Coronary artery (tissue), 2 donors: ENCODE measurements at places on chromosomes 12 and 14.
A peak's percentile ranks its signal among the peaks of the same experiment; 100 is the strongest.

GRCh38 chr14:51789114-51789513 is 71.3 kb upstream of the GNG2 start:
- DNase-seq: no peak

DNA sequence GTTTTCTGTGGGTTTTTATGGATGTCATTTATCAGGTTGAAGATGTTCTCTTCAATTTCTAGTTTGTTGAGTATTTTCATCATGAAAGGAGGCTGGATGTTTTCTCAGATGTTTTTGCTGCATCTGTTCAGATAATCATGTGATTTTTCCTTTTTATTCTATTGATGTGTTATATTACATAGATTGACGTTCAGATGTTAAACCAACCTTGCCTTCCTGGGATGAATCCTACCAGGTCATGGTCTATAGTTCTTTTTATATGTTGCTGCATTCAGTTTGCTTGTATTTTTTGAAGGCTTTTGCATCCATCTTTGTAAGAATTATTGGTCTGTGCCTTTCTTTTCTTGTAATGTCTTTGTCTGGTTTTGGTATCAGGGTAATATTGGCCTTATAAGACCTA is 43.9 kb upstream of the LYZ start:
- no peak for DNase-seq

DNA sequence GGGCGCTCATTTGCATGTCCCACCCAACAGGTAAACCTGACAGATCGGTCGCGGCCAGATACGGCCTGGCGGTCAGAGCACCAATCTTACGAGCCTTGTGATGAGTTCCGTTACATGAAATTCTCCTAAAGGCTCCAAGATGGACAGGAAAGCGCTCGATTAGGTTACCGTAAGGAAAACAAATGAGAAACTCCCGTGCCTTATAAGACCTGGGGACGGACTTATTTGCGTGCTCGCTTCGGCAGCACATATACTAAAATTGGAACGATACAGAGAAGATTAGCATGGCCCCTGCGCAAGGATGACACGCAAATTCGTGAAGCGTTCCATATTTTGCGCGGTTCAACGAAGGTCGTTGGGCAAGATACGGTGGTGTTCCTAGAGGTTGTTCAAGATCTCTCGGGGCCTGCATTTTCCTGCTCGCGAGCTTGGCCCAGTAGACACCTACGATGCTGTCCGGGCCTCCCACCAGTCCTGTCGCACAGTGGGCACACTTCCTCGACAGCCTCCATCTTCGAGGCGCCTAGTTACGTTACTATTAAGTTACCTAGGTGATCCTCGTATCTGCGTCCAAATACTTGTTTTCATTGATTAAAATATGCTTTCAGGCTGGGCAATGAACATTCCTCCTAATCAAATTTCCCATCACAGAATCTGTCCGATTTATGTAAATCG is at the start of gene RNU6-7:
Gene RNU6-7 (plus strand): TSS at position 230 of the 675 bp plus-strand sequence.
- DNase-seq: peak; percentile 73

DNA sequence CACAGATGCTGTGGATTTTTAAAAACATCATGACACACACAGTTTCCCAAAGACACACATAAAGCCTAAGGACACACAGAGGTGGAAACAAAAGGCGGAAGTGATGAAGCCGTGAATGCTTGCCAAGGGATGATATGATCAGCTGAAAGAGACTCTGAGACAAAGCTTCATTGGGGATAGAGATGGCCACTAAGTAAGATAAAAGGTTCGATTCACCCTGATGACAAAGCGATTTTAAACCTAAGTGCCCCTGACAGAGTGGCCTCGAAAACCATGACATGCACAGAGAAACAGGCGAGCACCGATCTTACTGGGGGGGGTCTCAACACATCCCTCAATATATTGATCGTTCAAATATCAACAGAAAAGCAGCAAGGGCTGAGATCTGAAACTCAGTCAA is 20.3 kb upstream of the EIF5 start:
- no peak for DNase-seq

GRCh38 chr12:82870771-82871377 is 184.2 kb downstream of the TMTC2 start:
- DNase-seq: no peak

DNA sequence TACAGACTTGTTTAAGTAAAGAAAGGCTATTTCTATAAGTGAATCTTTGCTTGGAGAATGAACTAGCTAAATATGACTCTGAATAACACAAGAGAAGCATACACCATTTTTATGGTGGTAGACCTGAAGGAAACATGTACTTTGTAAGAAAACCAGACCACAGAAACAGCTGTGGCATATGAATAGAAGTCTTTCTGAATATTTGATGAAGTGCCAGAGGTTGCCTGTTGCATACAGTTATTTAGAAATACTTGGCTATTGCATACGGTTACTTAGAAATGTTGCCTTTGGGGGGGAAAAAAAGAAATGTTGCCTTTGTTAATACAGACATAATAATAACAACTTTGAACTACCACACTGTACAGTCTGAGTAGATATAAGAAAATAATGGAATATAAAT is 16.8 kb upstream of the LEMD3 start:
- no peak for DNase-seq

DNA sequence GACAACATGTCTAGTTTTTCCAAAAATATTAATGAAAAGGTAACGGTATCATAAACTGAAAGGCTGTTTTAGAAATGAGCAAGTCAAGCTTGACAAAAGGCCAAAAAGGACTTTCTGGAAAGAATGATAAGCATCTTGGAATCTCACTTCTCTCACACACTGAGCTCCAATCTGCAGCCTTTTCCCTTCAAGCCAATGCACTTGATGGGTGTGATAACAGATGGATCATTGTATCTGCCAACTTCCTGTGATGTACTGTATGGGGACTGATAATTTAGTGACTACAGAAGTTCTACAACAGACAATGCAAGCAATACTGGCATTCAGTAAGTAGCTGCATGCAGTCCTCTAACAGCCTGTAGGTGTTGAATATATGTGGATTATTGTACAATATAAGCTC is 147.1 kb downstream of the MED13L start:
- DNase-seq: no peak

DNA sequence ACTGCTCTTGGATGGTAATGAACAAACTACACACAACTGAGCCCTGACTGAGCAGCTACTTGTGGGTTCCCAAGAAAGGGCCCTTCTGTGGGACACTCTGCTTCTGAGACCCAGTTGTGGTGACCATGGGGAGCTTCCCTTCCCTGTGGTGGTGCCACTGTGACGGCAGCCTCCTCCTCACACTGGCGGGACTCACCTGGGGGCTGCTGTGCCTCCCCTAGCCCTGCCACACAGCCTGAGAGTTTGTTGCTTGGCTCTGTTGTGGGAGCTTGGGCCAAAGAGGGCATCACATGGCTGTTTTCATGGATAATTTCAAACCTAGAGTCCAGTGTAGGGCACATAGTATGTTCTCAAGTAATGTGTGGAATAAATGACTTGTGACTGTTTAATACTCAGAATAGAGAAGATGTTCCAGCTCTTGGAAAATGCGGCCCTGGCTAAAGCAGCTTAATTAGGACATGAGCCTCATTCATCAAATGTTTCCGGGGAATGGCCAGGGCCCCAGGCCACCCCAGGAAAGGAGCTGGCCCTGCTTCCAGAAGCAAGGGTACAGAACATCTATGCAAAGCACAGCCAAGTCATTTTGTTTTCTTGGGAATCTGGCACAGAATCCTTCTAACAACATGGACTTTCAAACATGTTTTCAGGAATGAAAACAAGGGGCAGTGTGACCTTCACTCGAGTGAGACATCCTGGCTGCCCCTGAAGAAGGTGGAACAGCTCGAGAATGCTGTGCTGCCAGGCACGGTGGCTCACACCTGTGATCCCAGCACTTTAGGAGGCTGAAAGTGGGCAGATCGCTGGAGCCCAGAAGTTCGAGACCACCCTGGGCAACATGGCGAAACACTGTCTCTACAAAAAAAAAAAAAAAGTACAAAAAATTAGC is 21.2 kb downstream of the ZFYVE21 start:
- DNase-seq: no peak

GRCh38 chr12:120537856-120538220 is 3.7 kb downstream of the RNF10 start:
- no peak for DNase-seq

- no peak for DNase-seq
Observed at GRCh38 chr12:103495469-103496456, at the start of gene C12orf42. C12orf42 (minus strand) TSS chr12:103495968; CDS start chr12:103478426, 17,542 bp downstream.

DNA sequence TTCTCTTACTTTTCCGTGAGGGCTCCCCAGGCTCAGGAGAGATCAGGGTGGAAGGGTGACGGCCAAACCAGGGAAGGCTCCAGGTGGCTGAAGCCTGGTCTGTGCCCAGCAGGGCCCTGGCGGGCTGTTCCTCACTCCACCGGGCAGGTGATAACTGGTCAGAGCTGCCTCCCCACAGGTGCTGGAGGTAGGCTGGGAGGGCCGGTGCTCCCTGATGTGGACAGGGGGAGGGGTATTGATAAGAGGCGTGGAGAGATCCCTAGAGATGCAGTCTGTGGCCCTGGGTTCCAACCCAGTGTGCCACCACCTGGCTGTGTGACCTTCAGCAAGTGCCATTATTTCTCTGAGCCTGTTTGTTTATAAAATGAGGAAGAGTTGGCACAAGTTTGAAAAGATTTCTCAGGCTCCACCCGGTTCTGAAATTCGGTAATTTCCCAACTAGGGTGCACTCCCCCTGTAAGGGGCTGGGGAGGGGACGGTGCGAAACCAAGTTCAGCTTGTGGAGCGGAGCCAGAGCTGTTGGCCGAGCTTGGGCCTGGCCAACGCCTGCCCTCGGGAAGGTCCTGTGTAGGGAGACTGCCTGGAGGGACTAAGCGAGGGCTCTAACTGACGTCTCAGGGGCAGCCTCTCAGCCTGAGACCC is 1.0 kb upstream of the NR4A1 start:
- DNase-seq: peak; percentile 91

DNA sequence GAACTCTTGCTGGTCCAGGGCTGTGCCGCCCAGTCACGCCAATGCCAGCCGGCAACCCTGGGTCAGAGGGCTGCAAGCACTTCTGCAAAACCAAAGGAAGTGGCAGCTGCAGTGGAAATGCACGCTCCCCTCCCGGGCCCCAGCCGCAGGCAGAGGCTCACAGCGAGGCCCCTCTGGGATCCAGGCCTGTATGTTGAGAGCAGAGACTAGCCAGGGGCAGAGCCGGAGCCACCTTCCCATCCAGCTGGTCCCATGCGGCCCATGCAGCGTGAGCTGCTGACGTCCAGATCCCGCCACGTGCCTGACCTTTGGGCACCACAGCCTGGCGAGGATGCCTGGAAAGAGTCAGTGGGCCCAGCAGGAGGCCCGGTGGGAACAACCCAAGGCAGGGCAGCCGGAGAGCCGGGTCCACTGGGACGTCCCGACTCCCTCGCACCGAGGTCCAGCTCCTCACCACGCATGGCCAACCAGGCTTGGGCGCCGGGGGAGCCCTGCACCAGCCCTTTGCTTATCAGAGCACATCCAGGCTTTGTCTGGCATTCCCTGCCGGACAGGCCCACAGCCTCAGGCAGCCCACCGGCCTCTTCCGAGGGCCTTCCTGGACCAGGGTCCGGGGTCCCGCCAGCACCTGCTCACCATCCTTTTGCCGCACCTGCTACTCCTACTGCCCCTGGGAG is 4.3 kb downstream of the GPR132 start:
- no peak for DNase-seq

GRCh38 chr14:21072781-21073339 is 2.8 kb downstream of the ARHGEF40 start:
- no peak for DNase-seq

- no peak for DNase-seq
Observed at GRCh38 chr12:53989227-53990113, 4.5 kb downstream of the HOXC10 start.

- no peak for DNase-seq
Observed at GRCh38 chr14:23482823-23483148, 13.3 kb downstream of the NGDN start.

GRCh38 chr12:128974881-128975280 is 121.6 kb downstream of the GLT1D1 start:
- DNase-seq: no peak

DNA sequence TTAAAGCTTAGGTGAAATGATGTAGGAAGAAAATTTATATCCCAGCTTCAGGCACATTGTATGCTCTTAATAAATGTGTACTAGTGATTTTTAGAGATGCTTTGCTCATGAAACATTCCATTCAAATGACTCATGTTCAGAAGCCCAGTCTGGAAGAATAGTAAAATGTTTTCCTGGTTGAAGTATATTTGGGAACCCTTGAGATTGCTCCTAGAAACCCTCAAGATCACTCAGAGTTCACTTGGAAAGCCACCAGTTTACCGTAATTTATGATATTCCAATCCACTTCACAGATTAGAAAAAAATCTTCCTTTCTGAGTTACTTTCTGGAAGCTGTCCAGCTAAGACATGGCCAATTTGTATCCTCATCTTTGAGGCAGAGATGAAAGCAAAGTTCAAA is 186.4 kb downstream of the SYT10 start:
- DNase-seq: no peak

GRCh38 chr12:70426620-70427019 is 60.5 kb downstream of the KCNMB4 start:
- DNase-seq: no peak

- no peak for DNase-seq
Observed at GRCh38 chr12:57752668-57753000, 524 bp upstream of the CDK4 start.

GRCh38 chr14:89399594-89400068 is 17.4 kb downstream of the FOXN3 start:
- DNase-seq: no peak

DNA sequence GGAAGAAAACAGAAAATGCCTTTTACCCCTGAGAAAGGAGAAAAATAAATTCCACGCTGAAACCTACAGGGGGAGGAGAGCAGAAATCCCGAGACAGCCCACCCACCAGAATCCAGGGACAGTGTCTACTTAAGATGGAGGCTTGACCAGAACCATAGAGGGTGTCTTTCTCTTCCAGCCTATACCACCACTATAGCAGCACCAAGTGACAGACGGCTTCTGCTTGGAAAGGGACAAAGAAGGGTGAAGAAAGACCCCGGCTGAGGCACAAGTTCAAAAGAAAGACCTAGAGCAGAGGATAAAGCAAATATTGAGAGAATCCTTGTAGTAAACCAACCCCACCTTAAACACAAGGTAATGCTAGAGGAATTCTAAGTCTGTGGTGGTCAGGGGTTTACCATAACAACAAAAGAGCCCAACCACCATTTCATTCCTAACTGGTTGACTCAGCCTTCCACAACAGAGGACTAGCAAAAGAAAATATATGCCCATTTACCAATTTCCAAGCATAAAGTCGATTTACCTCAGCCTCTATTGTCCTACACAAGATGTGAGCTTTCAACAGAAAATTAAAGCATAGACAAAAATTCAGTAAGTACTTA is 105.3 kb upstream of the FOXG1 start:
- DNase-seq: no peak
